ENCODE measurements at places on chromosomes 6 and 20.

DNA sequence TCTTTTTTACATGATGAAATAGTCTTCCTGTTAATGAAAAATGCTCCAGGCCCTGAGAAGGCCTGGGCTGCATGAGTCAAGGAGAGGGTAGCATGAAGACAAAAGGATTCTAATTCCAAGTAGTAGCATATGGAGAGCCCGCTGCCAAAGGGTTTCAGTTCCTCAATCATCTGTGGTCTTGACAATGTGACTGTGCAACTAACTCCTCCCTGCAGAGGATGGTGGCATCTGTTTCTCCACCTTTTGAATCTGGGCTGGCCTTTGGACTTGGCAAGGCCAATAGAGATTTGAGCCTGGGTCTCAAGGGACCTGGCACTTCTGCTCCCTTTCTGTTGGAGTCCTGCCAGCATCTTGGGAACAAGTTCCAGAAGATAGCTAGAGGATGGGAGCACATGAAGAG, 35.1 kb upstream of the ANKEF1 start:
- peak; percentile 19 for DNase-seq

DNA sequence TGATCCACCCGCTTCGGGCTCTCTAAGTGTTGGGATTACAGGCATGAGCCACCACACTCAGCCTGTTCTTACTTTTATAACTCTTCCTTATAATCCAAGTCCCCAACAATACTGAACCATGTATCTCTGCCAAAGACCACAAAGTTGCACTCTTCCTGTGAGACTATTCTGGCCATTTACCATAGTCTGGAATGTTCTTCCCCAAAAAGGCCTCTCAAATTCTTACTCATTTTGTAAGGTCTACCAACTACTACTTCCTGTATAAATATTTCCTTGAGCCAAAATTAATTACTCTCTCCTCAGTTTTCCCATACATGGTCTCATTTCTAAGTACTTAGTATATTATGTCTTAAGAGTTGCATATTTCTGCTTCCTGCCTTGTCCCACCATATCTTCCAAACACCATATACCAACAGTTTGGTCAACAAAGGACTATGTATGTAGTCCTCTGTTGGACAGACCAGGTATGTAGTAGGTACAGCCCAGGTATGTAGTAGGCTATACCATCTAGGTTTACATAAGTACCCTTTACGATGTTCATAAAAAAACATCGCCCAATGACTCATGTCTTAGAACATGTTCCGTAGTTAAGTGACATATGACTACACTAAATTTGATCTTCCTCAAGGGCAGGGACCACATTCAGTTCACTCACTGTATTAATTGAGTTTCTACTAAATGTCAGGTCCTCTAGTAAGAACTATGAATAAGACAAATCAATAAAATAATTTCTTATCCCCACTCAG, 22.0 kb downstream of the RANBP9 start:
- no peak for DNase-seq

- DNase-seq, result no peak
These were observed 60.4 kb downstream of the SRC start for GRCh38 chr20:37406010-37406998.

- no peak for DNase-seq
These were observed 493.5 kb upstream of the FLRT3 start for GRCh38 chr20:14830899-14831298.

DNA sequence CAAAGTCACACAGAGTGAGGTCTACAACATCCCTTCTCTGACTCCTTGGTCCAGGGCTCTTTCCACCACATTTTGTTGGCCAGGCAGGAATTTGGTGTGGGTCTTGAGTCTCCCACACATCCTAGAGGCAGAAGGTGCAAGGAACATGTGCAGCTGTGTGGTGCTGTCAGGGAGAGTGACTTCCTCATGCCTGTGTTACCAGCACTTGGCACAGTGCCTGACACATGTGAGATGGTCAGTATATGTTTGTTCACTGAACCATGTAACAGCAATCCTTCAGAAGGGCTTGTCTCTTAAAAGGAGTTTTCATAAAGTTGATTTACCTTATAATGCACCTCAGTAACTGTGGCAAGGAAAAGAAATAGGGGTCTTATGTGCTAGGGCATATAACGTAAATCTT, 168.5 kb downstream of the CDC5L start:
- DNase-seq, result no peak
